Camera-type eye (tissue), 1 donor: ENCODE measurements at places on chromosomes 11 and 22. TPM values are rescaled to one million over a fixed set of nuclear protein-coding genes. Genes with fewer than 3 reads are reported as not detected.

Gene APLNR
- 42.7 TPM for total RNA-seq

Gene KCNK7
- total RNA-seq = 0.99 TPM

Gene IGSF9B
- total RNA-seq = 86.7 TPM

Gene CECR2
- total RNA-seq = 24.2 TPM

Gene BACE1-AS
- 9.7 TPM for total RNA-seq

Gene CCND1
- total RNA-seq = 270 TPM

Gene TREH
- not detected for total RNA-seq

Gene CD3E
- total RNA-seq = 0.55 TPM

Gene SCN2B
- 7.4 TPM for total RNA-seq

Gene SMC1B
- 0.11 TPM for total RNA-seq

Gene OR52A1
- total RNA-seq = not detected

Gene CLMP
- 39.9 TPM for total RNA-seq

Gene MN1
- 40.6 TPM for total RNA-seq

Gene TRPM5
- total RNA-seq = 0.11 TPM

Gene CYP2D6
- total RNA-seq = 3.3 TPM

Gene OR6M1
- total RNA-seq = not detected

Gene SLC22A25
- not detected for total RNA-seq

Gene ENTHD1
- total RNA-seq = not detected

Gene GRM5
- 13.1 TPM for total RNA-seq

Gene RAG1
- total RNA-seq = 0.93 TPM

Gene CLCF1
- 2.9 TPM for total RNA-seq

Gene SHANK2
- 28.9 TPM for total RNA-seq

Gene DUSP8
- total RNA-seq = 10.9 TPM

Gene VPS51
- 643 TPM for total RNA-seq

Gene IMMP1L
- 41.6 TPM for total RNA-seq

Gene TRIM64C
- total RNA-seq = not detected

Gene OR5B21
- total RNA-seq = not detected

Gene CLDN5
- 74.5 TPM for total RNA-seq
